Foreskin melanocyte (primary cell): ENCODE measurements at places on chromosomes 7 and 10.

DNA sequence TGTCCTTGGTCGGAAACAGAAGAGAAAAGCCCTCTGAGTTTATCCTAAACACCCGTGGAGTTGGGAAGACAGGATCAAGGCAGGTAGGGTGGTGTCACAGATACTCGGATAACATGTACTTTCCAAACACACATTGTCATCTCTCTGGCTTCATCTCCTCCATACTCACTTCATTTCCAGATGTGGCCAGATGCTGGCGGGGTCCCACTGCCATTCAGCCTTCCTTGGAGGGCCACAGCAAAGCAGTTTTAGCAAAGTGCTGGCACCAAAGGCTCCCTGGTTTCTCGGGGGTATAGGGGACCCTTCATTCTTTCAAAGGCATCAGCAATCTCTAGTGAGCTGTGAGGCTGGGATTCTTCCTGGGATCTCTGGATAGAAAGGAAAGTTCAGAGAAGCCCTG, 539.5 kb downstream of the TCERG1L start:
- no peak for DNase-seq

DNA sequence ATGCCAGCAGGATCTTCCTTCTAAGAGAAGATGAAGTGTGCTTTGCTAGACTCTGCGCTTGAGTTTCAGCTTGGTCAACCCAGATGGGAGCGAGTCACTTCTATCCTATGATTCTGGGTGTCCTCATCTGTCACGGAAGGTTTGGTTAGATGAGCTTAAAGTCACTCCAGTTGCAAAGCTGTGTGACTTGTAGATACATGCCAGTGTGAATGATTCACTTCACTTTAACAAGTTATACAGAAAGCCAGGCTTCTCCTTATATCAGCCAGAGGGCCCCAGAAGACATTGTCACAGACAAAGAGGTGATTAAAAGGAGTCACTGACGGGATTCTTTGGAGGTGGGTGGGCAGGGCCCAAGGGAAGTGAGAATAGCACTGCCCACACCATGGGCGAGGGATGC, 122.6 kb upstream of the PFKP start:
- no peak for DNase-seq

GRCh38 chr10:106652279-106652678, 512.2 kb downstream of the SORCS1 start:
- DNase-seq = no peak

GRCh38 chr10:25786161-25786560, 147.9 kb upstream of the MYO3A start:
- no peak for DNase-seq

GRCh38 chr7:107076781-107077698, 32.5 kb downstream of the PRKAR2B start:
- no peak for DNase-seq

DNA sequence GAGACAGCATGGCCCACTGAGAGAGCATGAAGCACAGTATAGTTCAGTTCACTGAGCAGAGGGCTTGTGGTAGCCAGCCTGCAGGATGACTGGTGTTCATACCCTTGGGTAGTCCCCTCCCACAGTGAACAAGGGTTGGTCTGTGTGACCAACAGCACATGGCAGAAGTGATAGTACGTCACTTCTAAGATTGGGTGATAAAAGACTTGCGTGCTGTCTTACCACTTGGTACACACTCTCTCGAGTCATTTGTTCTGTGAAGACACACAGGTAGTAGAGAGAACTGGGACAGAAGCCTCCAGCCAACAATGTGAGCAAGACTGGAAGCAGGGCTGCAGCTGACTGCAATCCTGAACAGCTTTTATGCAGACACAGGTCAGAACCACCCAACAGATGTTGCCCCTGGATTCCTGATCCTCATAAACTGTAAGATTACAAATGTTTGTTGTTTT, 14.6 kb downstream of the EPC1 start:
- peak; percentile 83 for DNase-seq

GRCh38 chr7:149458235-149458634, 2.6 kb downstream of the ZNF777 start:
- DNase-seq = no peak

DNA sequence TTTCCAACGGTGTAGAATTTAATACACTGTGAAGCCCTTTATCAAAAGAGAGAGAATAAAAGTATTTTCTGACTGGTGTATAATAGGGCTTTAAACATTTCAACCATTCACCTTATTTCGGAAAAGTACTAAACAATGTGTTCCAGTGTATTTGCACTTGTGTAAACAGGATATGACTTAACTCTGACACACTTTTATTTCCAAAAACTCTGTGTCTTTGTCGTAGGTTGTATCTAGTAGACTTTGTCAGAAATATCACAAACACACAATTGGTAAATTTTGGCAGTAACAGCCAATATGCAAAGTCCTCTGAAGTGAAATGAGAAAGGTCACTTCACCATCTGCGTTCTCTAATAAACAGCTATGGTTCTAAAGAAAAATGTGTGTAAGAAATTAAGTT, 10.3 kb upstream of the TSPAN13 start:
- no peak for DNase-seq

DNA sequence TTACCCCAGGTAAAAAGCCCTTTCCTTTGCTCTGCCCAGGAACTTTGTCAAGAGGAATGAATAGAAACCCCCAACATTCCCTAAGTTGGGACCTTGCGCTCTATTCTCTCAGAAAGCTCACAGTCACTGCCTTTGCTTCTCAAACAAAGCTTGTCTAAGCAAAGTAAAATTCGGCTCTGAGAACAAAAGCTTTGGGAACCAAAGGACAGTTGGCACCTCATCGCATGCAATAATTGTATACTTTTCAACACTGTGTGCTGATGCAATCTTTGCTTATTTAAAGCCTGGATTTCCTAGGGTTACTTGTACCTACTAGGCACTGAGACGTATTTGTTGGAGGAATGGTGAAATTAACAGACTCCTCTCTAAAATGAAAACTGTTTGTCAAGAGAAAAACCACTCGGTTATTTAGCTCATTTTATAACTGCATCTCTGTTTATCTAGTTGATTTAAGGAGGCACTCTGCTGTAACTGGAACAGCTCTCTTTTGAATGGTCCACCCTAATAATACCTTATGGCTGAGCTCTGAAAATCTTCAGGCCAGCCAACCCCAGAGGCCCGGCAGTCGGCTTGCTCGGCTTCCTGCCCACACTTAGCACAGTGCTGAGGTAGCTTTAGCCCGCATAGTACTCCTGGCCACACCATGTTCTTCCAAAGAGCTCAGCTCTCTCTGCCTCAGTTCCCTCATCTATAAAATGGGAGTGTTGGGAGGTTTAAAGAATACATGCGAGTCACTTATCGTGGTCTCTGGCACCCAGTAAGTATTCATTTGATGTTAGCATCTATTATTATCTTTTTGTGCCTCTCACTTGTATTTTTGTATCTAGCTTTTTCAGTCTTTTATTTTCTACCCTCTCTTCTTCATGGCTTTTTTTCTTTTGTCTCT, 80.2 kb upstream of the PRR15 start:
- DNase-seq = no peak

DNA sequence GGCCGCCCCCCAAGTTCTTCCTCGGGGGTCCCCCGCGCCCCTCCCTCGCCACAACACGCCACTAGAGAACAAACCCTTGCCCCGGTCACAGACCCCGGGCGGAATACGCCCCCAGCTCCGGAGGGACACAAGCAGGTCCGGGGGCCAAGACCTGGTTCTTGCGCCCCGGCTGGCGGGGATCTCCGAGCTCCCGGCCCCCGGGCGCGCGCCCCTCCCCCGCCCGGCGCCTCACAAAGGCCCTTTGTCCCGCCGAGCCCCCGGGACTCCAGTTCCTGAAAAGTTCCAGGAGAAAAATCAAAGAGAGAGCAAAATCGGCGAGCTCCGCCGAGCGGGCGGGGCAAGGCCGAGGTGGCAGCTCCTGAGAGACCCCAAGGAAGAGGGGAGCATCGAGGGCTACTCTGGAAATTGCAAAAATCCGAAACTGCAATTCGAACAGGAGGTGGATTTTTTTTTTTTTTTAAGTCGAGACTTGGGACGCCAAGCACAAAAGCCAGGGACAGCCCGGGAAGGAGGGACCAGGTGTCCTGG, 4.0 kb downstream of the TNRC18 start:
- no peak for DNase-seq

DNA sequence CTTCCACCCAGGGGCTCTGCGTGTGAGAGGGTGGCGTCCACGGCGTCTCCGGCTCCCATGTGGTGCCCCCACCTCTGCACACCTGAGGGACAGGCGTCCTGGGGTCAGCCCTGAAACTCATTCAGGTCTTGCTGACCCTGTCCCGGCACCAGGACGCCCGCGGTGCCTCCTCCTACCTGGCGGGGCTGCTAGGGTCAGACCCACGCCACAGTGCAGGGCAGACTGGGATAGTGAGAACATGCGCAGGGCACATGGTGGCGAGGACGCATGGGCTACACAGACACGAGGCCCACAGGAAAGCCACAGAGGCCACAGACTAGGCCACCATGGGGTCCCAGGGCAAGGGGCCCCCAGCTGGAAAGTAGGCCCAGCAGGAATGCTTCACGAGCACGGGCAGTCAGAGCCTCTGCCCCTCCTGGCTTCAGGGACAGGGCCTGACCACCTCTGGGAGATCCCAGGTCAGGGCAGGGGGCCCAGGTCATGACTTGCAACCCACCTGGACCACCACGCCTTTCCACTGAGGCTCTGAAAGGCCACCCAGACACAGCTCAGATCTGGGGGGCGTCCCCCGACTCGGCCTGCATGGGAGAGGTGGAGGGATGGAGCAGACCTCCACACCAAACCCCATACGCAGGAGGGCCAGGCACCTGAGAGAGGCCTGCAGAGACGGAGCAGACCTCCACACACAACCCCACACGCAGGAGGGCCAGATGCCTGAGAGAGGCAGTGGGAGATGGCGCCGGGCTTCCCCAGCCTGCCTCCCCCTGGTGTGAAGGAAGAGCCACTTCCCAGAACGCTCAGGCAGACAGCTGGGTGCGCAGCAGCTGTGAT, 188.6 kb downstream of the ELFN1 start:
- no peak for DNase-seq

- no peak for DNase-seq
These were observed 23.9 kb upstream of the PNLIPRP3 start for GRCh38 chr10:116403740-116404250.

DNA sequence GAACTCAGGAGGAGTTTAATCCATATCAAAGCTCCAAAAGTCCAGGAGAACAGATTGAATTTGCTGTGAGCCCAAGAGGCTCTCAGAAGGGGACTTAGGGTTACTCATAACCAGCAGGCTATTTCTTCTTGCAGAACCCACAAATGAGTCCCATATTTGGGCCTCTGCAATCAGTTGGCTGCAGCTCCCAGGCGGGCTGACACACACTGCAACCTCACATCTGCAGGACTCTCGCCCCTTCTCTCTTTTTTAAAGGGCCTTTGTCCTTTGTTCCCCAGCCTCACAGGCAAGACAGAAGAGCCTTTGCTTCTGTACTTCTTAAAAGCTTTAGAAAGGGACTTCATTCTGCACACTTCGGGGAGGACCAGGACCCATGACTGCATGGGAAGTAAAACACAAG, 26.7 kb downstream of the CREB3L2 start:
- DNase-seq = peak; percentile 91

DNA sequence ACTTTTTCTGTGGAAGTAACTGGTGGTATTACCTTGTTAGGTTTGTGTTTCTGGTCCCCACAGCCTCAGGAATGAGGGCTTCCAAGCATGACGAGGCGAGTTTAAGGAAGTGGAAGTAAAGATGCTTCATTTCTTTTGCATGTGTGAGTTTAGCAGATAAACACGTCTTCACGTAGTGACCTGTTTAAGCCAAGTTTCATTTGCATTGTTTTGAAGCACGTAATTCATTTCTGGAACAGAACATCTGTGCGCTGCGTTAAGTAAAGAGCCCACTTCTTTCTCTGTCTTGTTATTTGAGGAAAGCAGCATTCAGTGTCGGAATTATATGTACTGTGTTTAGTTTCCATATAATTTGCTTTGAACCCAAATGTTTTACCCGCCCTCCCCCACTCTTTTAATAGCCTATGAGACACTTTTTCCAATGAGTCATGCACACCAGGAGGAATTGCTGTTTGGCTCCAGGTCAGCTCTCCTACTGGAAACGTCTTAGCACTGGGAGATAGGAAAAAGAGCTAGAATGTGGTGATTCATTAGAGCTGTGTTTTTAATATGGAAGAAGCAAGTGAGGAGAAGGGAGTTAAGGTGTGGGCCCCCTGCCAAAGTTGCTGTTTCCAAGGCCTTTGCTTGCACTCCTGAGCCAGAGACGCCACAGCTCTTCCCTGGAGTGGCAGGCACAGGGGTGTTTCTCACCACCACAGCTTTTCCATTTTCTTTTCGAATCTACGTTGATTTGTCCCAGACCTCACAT, 36.7 kb downstream of the BTBD16 start:
- no peak for DNase-seq

- DNase-seq = peak; percentile 39
These were observed 47.3 kb upstream of the NPTX2 start for GRCh38 chr7:98569691-98570337.

DNA sequence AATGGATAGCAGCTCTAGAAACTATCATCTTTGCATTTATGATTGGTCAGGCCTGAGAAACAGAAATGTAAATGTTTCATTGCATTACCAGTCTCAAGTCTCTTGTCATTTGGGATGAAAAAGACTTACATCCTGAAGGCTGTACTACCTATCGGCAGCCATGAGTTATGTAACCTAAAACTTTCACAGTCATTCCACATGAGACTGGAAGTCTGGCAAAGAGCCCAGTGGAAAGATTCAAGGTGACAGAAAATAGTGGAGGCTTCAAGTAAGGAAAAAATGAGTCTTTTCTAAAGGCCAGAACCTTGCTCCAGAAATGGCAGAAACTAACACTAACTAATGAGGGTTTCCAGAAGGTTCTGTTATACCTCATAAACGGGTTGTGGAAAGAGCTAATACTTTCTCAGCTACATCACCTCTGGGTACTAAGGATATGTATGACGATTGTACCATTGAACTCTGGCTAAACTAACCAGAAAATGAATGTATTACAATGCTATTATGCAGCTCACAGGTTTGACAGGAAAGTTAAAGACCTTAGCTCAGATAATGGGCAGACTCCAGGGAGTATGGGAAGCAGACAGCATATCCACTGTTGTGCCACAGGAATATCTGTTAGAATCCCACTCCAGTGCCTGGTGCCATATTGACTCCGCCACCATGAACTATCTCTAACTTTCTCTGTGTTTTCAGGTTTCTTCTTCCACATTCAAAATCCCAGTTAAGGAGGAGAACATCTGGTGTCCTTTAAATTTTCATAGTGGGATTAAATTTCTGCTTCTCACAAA, 41.7 kb upstream of the DYNC1I1 start:
- no peak for DNase-seq

DNA sequence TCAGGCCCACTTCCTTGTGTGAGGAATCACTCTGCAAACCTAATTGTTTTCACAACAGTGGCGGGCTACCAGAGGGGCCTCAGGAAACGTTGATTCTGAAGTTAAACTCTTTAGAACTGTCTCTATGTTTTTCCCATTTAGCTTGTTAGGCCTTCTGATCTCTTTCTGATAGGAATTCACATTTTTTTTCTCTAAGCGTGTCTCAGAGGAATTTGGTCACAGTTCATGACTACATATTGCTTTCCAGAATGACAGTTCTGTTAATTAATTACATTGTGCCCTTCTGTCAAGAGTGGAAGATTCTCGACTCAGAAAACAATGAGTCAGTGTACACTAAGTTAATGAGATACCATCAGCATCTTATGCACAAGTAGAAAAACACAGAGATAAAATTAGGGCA, 469.2 kb upstream of the C7orf33 start:
- no peak for DNase-seq
